ENCODE measurements at places on chromosomes 5 and 9. TPM values are rescaled to one million over a fixed set of nuclear protein-coding genes. Genes with fewer than 3 reads are reported as not detected.

DNA sequence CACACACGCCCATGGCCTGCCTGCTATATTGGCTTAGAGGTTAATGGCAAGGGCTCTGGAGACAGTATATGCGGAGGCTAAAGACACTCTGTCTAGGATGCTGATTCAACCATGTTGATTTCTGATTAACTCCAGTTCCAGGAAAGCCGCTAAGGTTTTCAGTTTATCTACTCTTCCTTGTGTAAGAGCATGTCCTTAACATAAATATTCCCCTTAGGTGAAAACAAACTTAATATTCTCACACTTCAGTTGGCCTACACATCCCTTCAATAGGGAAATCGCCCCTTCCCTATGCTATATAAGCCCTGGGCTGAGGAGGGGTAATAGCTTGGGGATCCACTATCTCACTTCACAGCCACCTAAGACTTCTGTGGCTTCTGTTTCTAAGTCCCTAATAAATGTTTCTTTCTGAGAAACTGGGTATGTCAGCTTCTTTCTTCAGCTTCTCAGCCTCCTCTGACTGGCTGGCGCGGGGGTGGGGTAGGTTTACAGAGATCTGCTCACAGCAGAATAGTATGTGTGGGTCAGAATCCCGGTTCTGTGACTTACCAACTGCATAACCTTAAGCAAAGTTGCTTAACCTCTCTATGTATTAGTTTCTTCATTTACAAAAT lies 4.3 kb upstream of the GPX3 start:
- DNase-seq: no peak

The HCN1 gene
- not detected for total RNA-seq

The TMC1 gene
- 0.82 TPM for total RNA-seq

The SELENOP gene
- total RNA-seq: 36.2 TPM

- DNase-seq: no peak
These were observed 87.0 kb upstream of the MTAP start for GRCh38 chr9:21715408-21715807.

GRCh38 chr5:54009357-54009756 lies 301.0 kb downstream of the ARL15 start:
- no peak for DNase-seq

DNA sequence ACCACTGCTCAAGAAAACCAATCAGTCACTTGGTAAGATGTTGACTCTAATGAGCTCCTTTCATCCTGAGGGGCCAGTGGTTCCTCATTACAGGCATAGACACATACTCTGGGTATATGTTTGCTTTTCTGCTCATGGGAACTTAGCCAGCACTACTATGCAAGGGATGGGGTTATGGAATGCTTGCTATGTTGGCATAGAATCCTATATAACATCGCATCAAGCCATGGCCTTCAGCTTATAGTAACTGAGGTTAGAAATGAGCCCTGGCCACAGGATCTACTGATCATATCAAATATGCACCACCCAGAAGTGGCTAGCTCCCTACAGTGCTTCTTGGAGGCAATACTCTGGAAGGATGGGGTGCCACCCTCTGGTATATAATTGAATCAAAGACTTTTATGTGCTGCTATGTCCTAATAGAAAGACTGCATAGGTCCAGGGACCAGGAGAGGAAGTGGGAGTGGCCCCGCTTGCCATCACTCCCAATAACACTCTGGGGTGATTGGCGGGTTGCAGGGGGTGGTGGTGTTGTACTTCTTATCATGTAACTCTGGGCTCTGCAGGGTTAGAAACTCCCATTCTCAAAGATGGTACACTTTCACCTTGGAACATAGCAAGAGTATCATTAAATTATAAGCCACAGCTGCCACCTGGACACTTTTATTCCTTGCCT lies 70.3 kb downstream of the ZNF366 start:
- DNase-seq: no peak

GRCh38 chr5:12645582-12645981 lies 741.3 kb upstream of the CTNND2 start:
- no peak for DNase-seq

- no peak for DNase-seq
These were observed 22.1 kb downstream of the FAM163B start for GRCh38 chr9:133587051-133587450.

GRCh38 chr9:124263213-124263612 lies 5.5 kb downstream of the NEK6 start:
- DNase-seq: no peak

DNA sequence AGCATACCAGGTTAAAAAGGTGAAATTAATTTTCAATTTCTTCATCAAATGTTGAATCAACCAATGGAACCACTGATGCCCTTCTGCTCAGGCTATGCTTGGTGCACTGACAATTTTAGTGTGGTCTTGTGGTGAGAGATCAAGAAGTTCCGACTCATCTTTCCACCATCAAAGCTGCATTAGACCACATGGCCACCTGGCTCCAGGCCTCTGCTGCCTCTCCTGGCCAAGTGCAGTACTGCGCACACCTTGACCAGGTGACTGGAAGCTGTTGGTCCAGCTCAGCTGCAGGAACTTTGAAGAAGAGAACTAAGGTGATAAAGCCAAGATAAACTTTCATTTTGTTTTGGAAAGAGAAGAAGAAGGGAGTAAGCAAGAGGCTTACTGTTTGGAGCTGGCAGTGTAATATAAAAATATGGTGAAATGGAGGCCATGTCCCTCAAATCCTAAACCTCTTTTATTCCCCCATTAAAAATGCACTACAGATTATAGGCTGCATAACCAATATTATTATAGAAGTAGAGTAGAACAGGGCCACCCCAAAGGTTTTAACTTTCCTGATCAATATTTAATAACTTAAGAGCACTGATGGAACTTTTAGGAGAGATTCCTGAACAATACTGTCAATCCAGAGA lies 315.5 kb upstream of the C9orf72 start:
- no peak for DNase-seq

- DNase-seq: no peak
These were observed 1.9 kb downstream of the IRGM start for GRCh38 chr5:150848271-150848670.

The FOXD4 gene
- not detected for total RNA-seq

The SPATA31C1 gene
- not detected for total RNA-seq
